ELR (cell line): ENCODE measurements at places on chromosomes 1 and 21.

- DNase-seq = no peak
These were observed 189.0 kb downstream of the NFIA start for GRCh38 chr1:61271412-61271789.

GRCh38 chr1:231181271-231181670, 19.4 kb downstream of the TRIM67 start:
- DNase-seq = no peak

DNA sequence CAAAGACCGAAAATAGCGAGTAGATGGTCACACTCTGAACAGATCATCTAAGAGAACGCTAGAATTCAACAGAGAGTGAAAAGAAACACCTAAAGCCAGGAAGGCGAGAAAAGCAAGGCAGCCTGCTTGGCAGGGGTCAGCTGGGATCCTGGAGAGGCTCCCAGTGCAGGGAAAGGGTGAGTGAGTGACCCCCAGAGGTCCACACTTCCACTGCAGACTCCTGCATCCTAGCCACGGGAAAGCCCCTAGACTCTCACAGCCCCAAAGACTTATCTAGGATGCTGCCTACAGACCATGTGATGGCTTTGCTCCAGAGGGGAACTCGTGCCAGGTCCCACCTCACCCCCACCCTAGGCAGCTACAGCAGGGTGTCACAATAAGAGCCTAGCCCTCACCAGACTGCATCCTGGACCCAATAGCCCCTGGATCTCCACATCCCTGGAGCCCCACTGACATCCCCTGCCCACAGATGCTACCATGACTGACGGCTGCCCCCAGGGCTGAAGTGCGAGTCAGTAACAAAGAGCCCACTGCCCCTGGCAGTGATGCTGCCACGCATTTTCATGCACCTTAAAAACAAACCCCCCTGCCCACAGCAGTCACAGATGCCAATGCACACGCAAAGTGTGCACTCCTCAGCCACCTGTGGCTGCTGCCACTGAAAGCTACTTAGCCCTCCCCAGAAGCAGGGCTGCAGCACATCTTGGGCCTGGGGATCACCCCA, 62.2 kb downstream of the PSMG1 start:
- no peak for DNase-seq

- peak; percentile 98 for DNase-seq
These were observed 53.0 kb upstream of the DESI2 start for GRCh38 chr1:244599937-244600350.

- DNase-seq = peak; percentile 74
These were observed 36.4 kb downstream of the RXRG start for GRCh38 chr1:165408518-165408917.

DNA sequence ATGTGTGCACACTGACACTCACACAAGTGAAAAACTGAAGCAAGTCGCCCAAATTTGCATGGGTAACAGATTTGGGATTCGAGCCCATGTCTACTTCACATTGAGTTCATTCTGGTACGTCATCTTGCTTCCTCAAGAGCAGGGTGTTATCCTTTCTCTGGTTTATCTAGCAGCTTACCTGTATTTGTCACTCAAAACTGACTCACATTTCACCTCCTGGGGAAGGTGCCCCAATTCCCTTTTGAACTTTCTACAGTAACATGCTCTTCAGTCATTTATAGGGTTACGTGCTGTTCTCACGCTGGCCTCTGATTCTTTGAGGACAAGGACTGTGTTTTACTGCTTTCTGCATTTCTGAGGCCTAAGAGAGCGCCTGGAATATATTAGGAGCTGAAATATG, 162.8 kb downstream of the PDE4B start:
- DNase-seq = no peak

DNA sequence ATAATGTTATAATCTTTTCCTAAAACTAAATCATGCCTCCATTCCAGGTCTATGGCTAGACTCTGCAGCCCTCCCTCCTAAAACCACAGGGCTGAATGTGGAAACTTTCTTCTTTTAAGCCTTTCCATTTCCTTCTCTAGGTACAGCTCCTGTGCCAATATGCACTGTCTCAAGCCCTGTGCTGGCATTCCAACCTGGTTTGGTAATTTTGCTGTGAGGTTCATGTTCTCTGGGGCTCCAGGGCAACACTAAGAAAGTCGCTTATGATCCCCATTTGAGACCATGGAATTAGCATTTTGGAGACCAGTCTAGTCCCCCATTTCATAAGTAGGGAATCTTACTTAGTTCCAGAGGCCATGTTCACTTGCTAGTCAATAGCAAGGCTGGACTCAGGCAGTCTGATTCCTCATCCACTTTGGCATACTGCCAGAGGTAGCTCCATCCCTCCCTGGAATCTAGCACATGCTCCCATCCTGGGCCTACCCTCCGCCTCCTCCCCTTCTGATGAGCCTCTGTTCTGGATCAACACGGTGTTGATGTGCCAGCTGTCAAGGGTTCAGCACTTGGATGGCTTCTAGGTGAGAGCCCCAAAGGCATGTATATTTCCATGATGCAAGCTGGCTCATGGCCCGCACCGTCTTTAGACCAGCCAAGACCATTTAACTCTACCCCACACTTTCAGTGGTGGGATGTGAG, 36.5 kb downstream of the ZMYND12 start:
- no peak for DNase-seq

DNA sequence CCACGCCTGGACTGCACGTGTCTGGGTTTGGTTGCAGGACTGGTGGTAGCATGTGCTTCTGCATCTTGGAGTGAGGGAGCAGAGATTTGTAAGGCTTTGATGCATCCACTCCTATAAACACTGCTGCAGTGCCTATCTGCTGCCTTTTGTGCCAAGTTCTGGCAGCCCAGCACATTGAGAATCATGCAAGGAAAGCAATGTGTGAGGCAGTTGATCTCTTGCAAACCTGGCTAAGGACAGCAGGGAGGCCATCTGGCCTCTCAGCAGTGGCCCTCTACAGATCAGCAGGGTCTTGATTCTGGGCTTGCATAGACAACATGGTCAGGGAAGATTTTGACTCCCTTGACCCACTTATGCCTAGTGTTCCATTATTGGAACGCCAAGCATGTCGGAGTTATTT, 81.2 kb upstream of the COA6 start:
- DNase-seq = no peak

DNA sequence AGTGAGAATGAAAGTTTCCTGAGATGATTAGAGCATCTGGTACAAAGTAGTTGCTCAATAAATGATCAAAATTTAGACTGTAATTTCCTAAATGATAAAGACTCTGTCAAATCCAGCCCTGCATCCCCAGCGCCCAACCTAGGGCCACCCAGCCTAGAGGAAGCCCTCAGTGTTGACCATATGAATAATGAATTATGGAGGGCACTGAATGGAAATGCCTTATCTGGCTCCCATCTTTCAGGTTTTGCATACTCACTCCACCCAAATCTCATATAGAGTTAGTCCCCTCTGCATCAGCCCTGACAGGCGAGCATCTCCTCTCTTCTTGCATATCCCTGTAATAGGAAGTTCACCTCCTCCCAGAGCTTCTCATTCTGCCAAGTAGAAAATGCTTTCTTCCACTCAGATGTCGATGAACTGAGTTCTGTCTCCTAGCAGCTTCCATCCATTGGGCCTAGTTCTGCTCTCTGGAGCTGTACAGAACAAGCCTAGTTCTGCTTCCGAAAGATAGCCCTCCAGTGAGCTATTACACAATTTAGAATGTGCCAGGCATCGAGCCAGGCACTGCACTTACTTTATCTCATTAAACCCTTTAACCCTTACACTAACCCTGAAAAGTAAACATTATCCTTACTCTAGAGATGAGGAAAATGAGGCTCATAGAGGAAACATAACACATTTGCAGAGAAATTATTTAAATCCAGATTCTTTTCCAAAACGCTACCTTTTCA, 20.9 kb downstream of the COA7 start:
- no peak for DNase-seq

DNA sequence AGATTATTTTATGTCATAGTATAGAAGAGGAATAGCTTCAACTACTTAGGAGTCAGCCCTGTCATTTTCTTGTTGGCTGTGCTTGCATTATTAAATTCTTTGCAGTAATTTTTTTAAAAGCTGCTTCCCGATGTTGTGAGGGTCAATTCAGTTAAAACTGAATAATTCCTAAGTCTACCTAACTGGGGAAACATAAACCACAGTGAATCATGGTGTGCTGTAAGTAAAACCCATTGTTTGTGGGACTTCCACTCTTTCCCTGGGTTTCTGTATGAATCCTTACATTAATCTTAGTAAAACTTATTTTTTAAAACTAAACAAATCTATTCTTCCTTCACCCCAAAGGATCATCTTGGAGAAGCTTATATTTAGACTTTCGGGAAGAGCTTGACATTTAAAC, 4.4 kb downstream of the SUCO start:
- peak; percentile 59 for DNase-seq

- DNase-seq = no peak
These were observed 160.8 kb upstream of the SGIP1 start for GRCh38 chr1:66373157-66373591.

DNA sequence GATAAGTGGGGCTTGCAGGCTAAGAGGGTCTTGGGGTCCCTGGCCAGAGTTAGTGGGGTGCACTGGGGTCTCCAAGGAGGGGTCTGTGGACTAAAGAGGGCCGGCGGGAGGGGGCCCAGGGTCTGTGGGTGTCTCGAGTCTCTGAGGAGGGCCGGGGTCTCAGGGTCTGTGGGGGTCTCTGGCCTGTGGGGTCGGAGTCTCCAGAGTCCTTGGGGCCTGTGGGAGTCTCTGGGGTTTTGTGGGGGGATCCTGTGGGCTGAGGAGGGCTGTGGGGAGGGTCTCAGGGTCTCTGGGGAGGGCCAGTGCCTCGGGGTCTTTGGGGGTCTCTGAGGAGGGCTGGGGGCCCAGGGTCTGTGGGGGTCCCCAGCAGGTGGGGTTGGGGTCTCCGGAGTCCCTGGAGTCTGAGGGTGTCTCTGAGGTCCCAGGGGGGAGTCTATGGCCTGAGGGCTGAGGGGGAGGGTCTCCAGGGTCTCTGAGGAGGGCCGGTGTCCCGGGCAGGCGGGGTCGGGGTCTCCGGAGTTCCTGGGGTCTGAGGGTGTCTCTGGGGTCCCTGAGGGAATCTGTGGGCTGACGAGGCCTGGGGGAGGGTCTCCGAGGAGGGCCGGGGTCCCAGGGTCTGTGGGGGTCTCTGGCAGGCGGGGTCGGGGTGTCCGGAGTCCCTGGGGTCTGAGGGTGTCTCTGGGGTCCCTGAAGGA, 628 bp upstream of the PLEKHM2 start:
- DNase-seq = no peak

GRCh38 chr1:164748253-164748899, 189.4 kb downstream of the PBX1 start:
- DNase-seq = peak; percentile 92

- DNase-seq = no peak
These were observed 34.5 kb upstream of the CSF3R start for GRCh38 chr1:36517011-36517771.

DNA sequence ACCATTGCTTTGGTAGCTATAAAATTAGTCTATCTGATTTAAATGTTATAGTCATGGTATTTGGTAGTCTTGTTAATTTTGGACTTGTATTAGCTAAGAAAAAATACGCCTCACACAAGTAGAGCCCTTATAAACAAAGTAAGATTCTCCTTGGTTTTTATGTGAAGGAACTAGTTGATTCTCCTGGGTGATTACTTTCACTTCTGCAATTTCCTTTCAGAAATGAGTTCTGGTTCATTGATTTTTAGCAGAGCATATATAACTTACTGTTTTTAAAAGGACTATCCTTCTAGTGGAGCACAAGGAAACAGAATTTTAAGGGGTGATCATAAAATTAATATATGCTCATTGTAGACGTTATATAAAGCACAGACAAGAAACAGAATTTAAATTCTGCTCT, 120.1 kb downstream of the BACH1 start:
- no peak for DNase-seq

DNA sequence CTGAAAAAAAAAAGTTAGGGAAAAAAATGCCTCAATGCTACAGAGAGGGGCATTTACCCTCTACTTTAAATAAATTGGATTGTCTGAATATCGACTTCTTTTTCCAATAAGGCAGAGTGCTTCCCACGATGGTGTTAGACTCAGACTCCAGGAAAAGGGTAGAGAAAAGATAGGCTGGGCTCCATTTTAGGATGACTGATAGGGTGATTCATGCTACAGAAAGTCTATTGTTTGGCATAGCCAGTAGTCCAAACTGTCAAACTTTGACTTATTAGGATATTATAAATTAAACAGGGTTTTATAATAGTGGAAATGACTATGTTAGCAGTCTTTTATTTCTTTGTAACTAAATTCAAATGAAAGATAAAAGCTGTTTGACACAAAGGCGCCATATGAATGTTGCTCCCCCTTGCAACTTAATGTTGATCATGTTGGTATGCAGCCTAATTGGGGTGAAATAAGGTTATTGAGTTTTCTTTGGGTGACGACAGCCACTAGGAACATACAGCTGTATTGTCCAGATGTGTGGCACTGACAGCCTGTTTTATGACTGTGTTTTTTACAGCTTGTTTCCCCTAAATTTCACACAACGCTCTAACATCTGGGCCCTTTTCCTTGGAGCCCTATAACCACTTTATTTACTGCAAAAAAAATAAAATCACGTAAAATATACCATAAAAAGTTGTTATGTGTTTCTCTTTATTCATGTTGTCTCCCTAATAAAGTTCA, 69.3 kb downstream of the SPAG17 start:
- DNase-seq = peak; percentile 42

DNA sequence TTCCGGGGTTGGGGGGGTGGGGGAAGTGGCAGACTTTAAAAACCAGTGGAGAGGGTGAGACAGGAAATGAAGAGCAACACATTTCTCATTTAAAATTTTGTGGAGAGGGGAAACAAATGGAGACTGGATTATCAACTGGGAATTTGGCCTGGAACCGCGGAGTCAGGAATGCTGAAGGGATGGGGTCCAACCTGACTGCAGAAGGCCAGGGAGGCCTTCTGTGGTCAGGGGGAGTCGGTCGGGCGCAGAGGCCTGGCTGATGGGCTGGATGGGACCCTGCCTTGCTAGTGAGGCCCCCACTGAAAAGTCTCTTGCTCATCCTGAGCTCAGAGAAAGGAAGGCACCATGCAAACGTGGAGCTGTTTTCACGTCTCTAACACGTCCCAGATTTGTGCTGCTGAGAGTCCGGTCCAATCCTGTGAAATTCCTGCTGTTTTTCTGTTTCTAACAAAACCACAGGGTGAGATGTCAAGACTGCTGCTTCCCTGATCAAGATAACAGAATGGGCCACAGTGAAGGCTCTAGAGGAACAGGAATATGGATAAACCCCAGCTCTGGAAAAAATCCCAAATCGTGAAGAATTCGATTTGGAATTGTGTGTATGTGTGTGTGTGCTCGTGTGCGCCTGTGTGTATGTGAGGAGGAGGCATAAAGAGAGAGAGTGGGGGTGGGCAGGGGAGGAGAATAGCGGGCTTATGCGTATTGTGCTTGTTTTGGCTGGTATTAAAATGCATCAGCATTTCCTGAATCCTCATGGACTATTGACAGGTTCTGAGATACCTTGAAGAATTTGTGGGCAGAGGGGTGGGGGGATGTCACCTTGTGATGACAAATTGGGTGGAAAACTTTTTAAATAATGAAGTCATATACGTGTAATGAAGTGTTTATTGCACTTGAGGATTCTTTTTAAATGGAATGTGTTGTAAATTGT, 117.4 kb downstream of the NGF start:
- no peak for DNase-seq

GRCh38 chr1:58157256-58157655, 389.3 kb downstream of the OMA1 start:
- no peak for DNase-seq
